ENCODE measurements at places on chromosomes 2 and 18.
A peak's percentile ranks its signal among the peaks of the same experiment; 100 is the strongest.

- DNase-seq, result no peak
These were observed 48.2 kb upstream of the PAPOLG start for GRCh38 chr2:60707750-60708371.

DNA sequence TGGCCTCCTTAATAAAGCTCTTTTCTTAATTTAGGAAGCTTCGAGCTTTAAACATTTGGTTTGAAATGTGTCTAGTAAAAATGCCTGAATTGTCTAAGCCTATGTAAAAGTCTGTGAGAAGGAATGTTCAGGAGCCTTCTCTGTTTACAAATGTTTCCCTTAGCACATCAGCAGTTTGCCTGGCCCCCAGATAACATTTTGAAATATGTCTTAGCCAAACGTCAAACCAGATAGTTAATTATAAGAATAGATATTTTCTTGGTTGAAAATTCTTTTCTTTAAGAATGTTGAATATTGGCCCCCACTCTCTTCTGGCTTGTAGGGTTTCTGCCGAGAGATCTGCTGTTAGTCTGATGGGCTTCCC is 498.6 kb downstream of the CCDC85A start:
- DNase-seq, result no peak

GRCh38 chr2:178523596-178524134 is 43.4 kb downstream of the PLEKHA3 start:
- no peak for DNase-seq

- no peak for DNase-seq
These were observed 38.9 kb downstream of the INO80C start for GRCh38 chr18:35458677-35459441.

GRCh38 chr2:216110620-216111019 is 1.5 kb downstream of the XRCC5 start:
- DNase-seq, result no peak

DNA sequence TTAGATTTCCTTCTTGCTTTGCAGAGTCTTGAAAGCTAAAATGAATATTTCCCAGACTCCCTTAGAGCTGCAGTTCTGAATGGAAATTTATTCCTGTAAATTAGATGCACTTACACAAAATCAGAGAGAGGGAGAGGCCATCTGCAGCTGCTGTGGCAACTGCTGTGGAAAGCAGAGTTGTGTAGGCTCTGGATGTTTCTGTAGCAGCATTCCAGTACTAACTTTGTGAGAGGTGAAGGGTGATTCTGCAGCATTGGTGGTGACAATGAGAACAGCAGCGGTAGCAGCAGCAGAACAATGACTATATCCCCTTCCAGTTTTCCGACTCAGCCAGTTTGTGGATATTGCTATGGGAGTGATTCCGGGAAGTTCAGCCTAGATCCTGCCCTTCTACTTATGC is 433.0 kb upstream of the REG3G start:
- no peak for DNase-seq

DNA sequence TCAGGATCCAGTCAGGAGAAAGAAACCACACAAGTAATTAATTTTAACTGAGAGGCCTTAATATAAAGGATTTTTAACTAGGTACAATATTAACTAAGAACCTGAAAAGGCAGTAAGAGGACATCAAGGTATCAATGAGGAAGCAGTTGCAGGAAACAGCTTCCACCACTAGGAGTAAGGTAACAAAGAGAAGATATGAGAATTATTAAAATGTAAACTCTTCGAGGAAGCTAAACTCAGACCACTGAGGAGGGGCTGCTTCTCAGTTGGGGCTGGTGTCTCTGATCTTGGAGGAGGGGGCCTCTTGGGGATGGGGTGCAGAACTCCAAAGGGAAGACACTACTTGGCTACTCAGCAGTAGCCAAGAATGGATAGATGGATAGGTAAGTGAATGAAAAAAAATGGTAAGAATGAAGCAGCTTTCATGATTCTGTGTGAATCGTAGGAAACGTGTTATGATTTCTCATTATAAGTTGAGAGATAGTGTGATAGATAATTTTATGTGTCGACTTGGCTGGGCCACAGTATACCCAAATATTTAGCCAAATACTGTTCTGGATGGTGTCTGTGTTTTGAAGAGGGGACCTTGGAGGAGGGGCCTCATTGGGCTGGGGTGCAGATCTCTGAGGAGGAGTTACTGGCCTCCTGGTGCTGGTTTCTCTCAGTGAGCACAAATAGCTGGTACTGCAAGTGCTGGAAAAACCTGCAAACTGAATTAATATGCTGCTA is 547.7 kb upstream of the LRRTM1 start:
- DNase-seq, result no peak

DNA sequence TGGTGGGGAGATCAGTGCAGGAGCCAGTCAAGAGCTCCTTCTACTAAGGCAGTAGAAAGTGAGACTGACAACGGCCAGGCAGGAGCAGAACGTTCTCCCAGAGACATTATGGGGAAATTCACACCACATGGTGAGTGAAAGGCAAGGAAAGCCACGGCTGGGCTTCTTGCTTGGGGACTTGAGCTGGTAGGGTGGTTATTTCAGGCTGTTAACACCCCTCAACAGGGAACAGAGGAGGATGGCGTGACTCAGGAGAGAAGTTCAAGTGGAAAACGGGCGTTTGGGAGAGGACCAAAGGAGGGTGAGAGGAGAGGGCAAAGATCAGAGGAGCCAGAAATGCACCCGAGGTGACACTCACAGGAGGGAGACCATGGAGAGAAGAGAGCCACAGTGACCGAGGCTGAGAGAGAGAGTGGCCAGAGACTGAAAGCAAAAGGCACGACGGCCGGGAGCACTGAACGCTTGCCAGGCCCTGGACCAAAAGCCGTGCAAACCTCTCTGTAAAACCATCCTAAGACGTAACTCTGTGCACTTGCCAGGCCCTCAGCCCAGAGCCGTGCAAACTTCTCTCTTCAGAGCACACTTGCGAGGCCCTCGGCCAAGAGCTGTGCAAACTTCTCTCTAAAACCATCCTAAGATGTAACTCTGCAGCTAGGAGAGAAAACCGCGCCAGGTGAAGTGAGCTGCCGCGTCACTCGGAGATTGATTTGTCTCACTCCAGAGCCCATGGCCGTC is 7.7 kb downstream of the TPO start:
- DNase-seq, result no peak

DNA sequence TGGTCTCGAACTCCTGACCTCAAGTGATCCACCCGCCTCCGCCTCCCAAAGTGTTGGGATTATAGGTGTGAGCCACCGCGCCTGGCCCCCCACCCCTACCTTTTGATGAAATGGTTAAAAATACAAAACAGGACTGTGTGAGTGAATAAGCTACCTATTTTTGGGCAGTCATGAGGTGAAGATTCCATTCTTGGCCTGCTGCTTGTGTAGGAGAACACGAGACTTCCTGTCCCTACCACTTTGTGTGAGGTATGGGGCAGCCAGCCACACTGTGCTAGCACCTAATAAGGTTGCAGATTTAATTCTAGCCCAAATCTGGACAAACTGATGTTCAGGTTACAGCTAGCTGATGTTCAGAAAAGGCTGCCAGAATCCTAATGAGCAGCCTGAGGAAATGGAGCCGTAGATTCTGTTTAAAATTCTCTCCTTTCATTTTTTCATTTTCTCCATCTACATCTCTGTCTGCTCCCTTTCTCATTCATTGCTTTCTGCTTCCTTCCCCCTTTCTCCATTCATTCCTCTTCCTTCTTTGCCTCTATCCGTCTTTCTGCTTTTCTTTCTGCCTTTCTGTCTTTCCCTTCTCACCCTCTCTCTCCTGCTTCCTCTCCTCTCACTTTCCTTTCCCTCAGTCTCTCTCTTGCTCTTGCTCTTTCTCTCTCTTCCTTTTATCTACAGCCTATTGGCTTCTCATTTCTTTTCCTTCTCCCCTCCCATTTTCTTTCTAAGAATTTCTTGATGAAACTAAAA is 4.6 kb upstream of the LTBP1 start:
- no peak for DNase-seq

DNA sequence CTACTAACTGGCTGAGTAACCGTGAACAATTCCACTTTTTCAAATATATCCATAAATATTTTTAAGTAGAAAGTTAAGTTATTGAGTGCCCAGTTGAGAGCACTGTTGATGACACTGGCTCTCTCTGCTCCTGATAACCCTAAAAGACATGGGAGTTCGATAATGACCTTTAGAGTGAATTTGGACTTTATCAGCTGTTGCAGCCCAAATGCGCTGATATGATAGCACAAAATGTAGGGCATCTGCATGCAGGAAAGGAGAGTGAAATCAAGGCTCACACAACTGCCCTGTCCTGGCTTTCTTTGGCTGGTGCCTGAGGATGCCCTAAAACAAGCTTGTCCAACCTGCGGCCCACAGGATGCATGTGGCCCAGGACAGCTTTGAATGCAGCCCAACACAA is 60.0 kb upstream of the ALK start:
- no peak for DNase-seq

DNA sequence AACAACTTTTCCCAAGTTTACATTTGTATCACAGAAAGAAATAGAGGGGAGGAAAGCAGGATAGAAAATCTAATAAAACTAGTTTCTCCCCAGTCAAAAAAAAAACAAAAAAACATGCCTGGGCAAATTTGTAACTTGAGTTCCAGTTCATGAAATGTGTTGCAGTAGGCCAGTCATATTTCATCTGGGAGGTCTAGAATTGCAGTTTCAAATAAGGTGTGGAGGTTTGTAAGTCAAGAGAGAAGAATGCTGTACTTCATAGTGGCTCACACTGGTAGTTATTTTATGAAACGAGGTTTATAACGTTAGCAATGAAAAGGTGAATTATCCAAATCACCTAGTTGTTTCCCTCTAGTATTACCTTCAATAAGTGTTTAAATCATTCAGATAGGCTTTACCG is 1313.9 kb upstream of the SLC39A10 start:
- no peak for DNase-seq

DNA sequence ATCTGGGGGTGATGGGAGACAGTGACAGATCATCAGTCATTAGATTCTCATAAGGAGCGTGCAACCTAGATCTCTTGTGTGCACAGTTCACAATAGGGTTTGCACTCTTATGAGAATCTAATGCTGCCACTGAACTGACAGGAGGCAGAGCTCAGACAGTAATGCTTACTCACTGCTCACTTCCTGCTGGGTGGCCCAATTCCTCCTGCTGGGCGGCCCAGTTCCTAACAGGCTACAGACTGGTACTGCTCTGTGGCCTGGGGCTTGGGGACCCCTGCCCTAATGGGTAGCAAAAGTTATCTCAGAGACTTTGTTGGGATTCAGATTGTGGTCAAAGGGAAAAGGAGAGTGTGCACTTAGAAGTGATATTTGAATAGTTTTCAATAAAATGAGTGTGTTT is 840.1 kb upstream of the ID2 start:
- DNase-seq, result no peak

GRCh38 chr2:84309281-84309680 is 149.8 kb downstream of the SUCLG1 start:
- DNase-seq, result no peak

DNA sequence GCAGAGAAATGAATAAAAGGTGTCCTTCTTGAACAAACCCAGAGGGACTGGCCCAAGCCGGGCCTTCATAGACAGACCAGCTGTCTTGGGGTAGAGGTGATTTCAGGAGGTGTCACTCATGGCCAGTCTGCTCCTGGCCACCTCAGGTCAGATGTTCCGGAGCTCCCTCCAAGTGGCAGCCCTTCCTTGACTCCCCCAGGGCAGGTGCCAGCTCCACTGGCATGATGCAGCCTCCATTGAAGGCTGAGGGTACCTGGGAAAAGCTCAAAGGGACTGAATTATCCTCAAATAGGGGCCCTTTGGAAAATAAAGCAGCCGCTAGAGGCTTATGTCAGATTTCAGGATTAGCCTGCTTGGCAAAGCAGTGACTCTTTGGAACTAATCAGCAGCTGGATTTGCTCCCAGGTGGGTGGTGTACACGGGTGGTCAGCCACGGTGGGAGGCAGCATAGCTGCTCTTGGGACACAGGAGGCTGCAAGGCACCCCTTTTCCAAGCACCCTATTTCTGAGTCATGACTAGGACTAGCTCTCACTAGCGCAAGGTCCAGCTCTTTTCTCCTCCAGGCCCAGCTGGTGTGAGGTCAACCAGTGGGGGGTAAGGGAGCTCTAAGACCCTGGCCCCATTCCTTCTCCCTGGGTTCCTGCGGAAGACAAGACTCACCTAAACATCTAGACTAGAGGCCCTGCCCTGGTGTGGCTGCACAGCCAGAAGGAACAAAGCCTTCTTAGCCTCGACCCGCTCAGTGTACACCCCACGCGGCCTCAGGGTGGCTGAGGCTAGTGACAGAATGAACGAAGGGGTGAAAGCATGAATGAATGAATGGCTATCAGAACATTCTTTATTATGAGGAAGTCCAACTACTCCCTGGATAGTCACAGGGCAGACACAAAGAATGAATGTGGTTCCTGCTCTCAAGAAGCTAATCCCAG is 29.3 kb downstream of the HS1BP3 start:
- DNase-seq, result no peak

- no peak for DNase-seq
These were observed 199.6 kb downstream of the PTGR3 start for GRCh38 chr18:75009296-75009695.

GRCh38 chr18:49562481-49563129 is 748 bp downstream of the LIPG start:
- no peak for DNase-seq

DNA sequence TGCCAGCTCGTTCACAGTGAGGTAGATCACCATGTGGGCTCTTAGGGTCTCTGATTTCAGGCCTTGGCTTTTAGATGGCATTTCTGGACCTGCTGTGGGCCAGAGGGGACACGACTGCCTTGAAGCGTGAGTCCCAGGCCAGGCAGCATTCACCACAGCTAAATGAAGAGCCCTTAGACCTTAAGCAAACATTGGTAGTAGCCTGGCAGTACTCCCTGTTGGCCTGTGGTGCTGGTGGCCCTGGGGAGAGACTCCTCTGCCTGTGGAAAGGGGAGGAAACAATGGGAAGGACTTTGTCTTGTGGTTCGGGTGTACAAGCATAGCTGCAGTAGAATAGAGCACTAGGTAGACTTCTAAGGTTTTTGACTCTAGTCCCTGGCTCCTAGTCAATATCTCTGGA is 456.0 kb upstream of the DCC start:
- DNase-seq, result no peak

GRCh38 chr2:170498619-170499018 is 216.5 kb upstream of the SP5 start:
- DNase-seq, result no peak

GRCh38 chr2:232353096-232353495 is 25.5 kb upstream of the ALPP start:
- no peak for DNase-seq

- DNase-seq, result no peak
These were observed 249.4 kb upstream of the LINC00305 start for GRCh38 chr18:64398320-64398719.

GRCh38 chr2:46193855-46194254 is 103.4 kb upstream of the EPAS1 start:
- peak; percentile 24 for DNase-seq

Measured in liver (tissue), 10 donors.